Muscle of arm (tissue), 14 donors: ENCODE measurements at places on chromosomes 3 and 15. TPM values are rescaled to one million over a fixed set of nuclear protein-coding genes. Genes with fewer than 3 reads are reported as not detected.

DNA sequence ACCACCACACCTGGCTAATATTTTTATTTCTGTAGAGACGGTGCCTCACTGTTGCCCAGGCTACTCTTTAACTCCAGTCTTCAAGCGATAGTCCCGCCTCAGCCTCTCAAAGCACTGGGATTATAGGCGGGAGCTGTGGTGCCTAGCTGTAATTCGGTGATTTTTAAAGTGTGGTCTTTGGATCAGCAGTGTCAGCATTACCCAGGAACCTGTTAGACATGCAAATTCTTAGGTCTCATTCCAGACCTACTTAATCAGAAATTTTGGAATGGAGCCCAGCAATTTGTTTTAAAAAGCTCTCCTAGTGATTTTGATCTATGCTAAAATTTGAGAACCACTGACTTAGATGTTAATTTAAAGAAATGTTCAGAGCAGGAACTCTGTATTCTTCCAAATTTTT, 51.9 kb downstream of the GOLM2 start:
- no peak for DNase-seq

DNA sequence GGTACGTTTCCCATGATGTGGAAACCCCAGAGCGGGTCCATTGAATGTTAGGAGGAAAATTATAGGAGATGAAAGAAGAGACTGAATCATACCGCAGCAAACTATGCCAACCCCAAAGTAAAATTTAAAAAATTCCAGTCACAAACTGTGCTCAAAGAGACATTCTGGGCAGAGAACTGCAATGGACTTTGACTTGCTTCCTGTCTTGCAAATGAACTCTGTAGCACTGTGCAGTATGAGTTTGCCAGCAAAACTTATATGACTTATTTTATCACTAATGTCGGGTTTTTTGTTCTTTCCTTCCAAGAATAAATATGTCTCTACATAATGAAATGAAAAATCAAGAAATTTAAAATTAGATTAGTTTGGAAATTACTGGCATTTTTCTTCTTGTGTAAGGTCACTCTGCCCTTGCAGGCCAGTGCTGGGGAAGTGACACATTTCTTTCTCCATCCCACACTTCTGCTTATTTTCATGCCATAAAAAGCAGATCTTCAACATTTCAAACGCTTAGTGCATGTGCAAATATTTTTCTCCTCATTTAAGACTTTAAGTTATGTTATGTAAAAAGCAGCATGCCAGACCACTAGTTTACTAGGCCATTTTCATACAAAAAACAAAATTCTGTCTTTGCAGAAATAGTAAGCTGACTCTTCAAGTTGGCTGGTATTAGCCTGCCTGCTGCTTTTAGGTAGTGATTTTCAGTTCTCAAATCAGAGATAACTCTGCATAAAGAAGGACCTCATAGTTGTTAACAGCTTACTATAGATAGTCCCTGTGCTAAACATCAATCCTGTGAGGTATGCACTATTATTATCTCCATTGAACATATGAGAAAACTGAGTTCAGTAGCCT, 32.2 kb upstream of the SSR3 start:
- DNase-seq = no peak

DNA sequence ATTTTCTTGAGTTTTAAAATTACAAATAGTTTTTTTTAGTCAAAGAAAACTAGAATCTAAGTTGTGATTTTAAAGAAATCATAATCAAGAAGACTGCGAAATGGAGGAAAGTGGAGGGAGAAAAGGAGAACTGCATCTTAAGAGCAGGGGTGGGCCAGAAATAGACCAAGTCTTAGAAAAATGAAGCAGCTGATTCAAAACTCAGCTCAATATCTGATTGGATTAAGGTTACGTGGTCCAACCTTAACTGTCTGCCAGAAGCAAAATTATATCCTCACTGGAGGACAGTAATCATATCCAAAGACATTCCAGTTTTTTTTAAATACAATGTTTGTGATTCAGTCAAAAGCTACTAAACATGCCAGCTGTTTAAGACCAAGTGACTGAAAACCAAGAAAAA, 41.4 kb downstream of the CHSY1 start:
- DNase-seq = no peak

Gene DZIP1L
- polyA plus RNA-seq = 6.4 TPM

Gene CP
- 1.5 TPM for polyA plus RNA-seq
